Parietal lobe (tissue), 2 donors: ENCODE measurements at places on chromosomes 5 and 9. TPM values are rescaled to one million over a fixed set of nuclear protein-coding genes. Genes with fewer than 3 reads are reported as not detected.

CENPP gene
- total RNA-seq: 11.3 TPM

PTPN3 gene
- 6.3 TPM for total RNA-seq

SNX18 gene
- 33.2 TPM for total RNA-seq

PCAT7 gene
- not detected for total RNA-seq

SH3GL2 gene
- 81.1 TPM for total RNA-seq

AQP7 gene
- total RNA-seq: not detected

ACOT12 gene
- total RNA-seq: 5.0 TPM

SNAPC3 gene
- 132 TPM for total RNA-seq
